ENCODE measurements at places on chromosomes 3 and 15.

DNA sequence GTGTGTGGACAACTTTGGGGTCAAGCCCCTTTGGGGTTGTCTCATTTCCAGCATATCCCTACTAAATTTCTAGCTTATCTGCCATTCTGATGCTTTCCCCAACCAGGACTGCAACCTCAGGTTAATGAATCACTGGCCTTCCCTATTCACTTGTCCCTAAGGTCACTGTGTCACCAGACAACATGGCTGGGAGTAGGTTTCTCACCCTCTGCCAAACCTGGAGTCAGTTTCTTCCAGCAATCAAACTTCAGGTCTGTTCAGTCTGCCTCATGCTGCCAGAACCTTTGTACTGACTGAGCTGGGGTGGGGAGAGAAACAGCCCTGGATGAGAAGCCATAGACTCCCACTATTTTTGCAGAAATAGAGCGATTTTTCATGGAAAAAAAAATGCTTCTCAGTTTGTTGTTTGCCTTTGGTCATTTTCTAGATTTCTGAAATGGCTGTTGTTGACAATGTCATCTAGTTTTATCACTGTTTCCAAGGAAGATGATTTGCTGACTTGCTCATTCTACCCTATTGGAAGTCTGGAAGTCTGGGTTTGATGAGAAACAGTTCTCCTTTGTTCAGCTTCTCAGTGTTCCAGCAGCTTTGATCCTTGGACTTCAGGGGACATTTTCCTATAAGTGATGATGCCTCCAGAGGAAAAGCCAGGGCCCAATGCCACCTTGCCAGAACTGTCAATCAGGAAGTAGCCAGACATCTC lies 74.8 kb upstream of the IL12A start:
- DNase-seq = no peak

GRCh38 chr3:14761866-14762265 lies 56.9 kb upstream of the FGD5 start:
- no peak for DNase-seq

- no peak for DNase-seq
Measured at GRCh38 chr3:56720849-56721248, 37.8 kb upstream of the TASOR start.

- no peak for DNase-seq
Measured at GRCh38 chr3:48896936-48897335, 1.7 kb downstream of the SLC25A20 start.

DNA sequence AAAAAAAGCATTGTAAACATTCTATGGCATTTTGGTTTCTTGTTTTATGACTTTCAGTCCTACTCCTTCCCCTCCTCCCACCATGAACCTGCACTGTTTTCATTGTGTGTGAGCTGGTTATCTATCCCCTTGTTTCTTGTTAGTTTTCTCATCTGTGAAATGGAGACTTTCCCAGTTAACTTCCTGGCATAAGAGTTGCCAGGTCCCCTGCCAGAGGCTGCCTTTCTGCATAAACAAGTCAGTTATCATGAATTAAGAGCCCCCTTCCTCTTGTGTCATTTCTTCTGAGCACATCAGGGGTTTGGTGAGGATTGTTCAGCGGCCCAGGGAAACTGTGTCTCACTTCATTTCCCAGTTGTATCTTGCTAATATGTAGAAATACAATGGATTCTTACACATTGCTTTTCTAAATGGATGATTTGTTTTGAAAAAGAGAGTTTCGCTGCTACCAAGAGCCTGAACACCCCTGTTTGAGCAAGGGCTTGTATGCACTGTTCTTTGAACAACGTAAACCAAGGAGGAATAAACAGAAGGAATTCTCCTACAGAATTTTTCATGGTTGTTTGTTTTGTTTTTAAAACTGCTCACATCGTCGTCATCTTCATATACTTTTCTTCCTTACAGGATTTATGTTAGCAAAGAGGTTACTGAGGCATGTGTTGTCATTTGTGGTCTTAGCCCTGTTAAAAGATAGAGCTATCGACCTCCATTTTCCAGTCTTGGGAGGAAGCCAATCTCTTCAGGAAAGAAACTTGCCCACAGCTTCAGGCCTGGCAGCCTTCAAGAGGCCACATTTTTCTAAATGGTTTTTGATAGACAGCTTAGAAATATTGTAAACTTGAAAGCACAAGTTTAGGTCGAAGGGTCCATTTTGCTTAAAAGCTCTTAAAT lies 144.6 kb upstream of the IL12A start:
- DNase-seq = no peak

DNA sequence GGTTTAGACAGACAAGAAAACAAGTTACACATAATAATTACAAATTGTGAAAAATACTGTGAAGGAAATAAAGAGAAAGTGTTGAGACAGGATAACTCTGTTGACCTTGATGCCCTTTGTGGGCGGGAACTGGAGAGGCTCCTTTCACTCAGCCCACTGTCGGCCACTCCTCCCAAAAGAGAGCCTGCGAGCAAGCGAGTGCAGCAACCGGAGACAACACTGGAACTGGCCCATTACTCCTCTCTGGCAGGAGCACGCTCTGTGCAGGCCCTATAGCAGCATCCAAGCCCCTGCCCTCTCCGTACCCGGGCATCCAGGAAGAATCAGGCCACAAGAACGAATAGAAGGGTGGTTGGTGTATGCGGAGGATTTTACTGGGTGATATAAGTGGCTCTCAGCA lies 16.2 kb upstream of the DUT start:
- DNase-seq = no peak

DNA sequence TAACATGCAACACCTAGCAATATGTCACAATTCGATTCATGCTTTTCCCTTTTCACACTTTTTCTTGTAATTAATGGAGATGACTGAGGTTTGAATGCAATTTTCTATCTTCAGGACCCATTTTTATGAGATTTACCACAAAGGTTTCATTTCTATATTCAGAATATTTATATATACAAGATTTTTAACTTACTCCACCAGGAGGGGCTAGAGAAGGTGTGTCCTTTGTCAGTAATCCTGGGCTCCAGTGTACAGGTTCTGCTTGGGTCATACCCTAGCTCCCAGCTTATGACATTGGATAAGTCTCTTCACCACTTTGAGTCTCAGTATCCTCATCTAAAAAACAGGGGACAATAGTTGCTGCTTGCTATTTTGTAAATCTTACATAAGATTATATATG lies 95.7 kb upstream of the SLC24A5 start:
- no peak for DNase-seq

GRCh38 chr3:43695863-43696262 lies 5.1 kb downstream of the ABHD5 start:
- no peak for DNase-seq

DNA sequence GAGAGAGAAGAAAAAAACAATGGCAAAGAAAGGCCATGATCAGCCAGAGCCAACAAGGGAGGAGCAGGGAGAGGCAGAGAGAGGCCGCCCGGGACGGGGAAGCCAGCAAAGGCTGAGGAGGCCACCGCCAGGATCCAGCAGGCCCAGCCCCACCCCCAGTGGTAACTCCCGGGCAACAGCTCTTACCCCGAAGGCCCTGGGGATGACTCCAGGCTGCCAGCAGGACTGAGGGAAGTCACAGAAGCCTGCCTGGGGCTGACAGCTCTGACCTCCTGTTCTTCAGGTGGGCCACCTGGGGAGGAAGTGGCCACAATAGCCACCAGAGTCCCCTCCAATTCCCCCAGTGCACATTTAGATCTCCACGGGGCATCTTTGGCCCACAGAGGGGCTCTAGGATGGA lies 184.3 kb upstream of the LINGO1 start:
- no peak for DNase-seq

DNA sequence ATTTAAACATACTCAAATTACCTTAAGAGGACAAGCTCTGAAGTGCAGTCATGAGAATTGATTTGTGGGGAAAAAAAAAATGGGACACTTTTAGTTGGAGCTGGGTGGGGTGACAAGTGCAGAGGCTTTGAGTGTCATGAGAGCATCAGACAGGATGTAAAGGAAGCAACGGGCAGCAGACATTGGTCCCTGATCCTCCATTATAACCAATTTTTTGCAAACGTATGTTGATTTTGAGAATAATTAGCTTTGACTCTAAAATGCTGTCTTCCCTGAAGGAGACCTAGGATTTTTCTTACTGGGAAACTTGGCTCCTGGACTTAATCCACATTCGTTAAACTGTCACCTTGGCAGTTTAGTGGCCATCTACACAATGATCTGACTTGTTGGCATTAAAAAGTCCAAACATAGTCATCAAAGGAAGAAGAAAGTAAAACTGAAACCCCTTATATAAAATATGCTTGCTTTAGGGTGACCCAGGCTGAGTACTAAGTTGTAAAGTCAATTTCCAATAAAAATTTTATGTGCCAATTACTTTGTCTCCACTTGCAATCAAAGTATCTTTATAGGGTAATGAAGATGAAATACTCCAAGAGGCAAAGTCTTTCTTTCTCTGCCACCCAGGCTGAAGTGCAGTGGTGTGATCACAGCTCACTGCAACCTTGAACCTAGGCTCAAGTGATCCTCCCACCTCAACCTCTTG lies 45.6 kb downstream of the BCL2L10 start:
- DNase-seq = no peak

DNA sequence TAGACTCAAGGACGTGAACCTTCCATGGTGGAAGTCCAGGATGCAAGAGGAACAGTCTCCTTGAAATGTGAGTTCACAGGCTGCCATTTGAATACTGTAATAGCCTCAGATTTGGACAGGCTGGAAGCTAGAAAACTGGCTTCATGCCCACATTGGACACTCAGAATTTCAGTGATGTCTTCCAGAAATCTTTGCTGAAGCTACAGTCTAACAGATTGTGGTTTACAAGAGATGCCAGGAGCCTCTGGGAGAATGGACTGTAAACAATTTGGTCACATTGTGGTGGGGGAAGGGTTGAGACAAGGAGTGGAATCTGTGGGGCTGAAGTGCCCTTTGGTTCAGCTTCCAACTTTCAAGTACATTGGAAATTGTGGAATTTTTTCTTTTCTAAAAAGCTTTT lies 252.0 kb upstream of the PROK2 start:
- no peak for DNase-seq

DNA sequence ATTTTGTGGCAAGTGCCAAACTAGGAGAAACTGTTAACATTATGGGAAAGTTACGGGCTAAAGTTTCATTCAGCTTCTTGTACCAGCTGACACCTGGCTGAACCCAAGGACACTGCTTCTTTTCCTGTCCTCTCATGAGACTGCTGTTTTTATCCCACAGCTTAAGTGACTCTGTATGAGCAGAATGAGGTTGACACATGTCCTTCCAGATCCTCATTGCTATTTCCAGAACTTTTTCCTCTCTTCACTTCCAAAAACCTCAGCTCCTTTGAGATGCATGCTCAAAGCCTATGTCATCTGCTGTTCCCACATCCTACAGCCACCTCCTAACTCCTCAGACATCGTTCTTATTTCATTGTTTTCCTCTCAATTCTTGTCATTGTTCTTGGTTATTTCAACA lies 183.6 kb downstream of the DCLK3 start:
- DNase-seq = no peak

- no peak for DNase-seq
Measured at GRCh38 chr3:106208967-106209366, 340.2 kb upstream of the CBLB start.

- DNase-seq = no peak
Measured at GRCh38 chr3:171824116-171824515, 13.8 kb upstream of the PLD1 start.

GRCh38 chr3:126873416-126873815 lies 109.5 kb upstream of the PLXNA1 start:
- no peak for DNase-seq

GRCh38 chr3:15399970-15400369 lies 27.4 kb downstream of the METTL6 start:
- no peak for DNase-seq

DNA sequence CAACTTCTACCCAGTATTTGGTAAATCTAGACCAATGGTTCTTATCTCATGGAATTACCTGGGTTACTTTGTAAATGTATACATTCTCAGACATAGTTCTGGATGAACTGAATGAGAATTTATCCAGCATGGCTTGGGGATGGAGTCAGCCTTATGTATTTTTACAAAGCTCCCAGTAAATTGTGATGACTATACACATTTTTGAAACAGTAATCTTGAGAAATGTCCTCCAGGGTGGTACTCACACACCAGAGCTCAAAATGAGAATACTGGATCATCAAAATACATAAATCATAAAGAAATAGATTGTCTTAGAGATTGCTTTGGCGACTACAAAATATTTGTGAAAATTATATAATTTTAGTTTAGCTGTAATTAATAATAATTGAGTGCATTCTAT lies 722.1 kb upstream of the DPPA4 start:
- DNase-seq = no peak

GRCh38 chr15:55247311-55247710 lies 42.3 kb downstream of the RAB27A start:
- no peak for DNase-seq

DNA sequence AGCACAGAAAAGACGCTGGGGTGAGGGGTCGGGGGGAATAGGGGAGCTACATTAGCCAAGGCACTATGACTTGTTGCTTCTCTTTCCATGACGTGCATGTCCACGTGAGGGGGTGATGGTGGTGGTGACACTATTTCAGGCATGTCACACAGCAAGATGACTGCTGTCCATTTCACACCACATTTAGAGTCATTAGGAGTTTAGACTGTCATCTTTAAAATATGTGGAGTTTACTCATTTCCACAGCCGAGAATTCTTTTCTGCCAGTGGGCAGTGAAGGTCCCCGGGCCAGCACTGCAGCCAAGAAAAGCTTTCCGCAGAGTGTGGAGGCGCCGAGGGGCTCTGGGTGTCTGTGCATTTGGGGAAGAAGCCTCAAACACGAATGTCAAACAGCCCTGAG lies 954 bp upstream of the DGKG start:
- DNase-seq = no peak

DNA sequence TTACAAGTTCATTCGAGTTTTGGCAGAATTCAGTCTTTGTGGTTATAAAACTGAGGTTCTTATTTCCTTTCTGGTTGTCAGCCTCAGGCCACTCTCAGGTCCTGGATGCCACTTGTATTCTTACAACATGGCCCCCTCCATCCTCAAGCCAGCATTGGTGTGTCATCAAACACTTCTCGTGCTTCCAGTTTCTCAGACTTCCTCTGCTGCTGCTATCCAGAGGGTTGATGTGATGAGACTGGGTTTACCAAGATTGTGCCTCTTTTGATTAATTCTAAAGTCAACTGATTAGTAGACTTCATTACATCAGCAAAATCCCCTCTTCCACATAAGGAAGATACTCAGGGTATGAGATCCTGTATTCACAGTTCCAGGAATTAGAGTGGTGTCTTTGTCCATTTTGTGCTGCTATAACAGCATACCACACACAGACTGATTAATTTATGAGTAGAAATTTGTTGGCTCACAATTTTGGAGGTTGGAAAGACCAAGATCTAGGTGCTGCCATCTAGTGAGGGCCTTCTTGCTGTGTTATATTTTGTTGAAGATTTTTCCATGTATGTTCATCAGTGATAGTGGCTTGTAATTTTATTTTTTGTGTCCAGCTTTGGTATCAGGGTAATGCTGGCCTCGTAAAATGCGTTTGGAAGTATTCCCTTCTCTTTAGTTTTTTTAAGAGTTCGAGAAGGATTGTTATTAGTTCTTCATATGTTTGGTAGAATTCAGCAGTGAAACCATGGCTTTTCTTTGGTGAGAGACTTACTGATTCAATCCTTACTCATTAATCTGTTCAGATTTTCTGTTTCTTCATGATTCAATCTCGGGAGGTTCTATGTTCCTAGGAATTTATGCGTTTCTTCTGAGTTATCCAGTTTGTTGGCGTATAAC lies 11.1 kb downstream of the LRCH3 start:
- no peak for DNase-seq

Measured in NCI-H774 (cell line).